ENCODE measurements at places on chromosomes 16 and 17.

- no peak for DNase-seq
These were observed 30.3 kb downstream of the LDHD start for GRCh38 chr16:75086281-75086680.

DNA sequence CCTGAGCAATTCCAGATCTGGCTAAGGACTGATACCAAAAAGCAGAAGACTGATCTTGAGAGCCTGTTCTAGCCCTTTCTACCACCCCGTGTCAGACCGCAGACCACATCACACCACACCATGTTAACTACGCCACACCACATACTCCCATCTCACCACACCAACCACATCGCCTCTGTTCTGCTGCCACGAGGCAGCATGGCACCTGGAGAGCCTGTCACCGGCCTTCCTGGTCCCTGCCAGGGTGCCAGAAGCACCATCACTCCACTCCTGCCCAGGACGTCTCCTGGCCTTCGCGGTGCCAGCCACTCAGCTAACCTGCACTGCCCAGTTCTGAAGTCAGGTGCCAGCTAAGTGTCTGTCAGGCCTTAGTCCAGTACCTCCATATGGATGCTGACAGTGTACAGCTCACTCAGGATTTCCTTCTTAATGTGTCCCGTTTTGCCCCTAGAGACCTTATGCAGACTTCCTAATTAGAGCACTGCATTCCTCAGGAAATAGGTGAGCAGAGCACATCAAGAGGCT lies 37.2 kb upstream of the BCAR1 start:
- DNase-seq, result no peak

GRCh38 chr16:76023835-76024234 lies 253.4 kb upstream of the CNTNAP4 start:
- DNase-seq, result no peak

- no peak for DNase-seq
These were observed 17.0 kb upstream of the UMOD start for GRCh38 chr16:20369452-20370054.

- no peak for DNase-seq
These were observed 573.9 kb downstream of the KCNJ18 start for GRCh38 chr17:22266231-22266630.
